Fibroblast of the aortic adventitia (primary cell): ENCODE measurements at places on chromosomes 2 and 18.
A peak's percentile ranks its signal among the peaks of the same experiment; 100 is the strongest.

GRCh38 chr2:12315224-12315623 lies 401.5 kb upstream of the TRIB2 start:
- no peak for DNase-seq

DNA sequence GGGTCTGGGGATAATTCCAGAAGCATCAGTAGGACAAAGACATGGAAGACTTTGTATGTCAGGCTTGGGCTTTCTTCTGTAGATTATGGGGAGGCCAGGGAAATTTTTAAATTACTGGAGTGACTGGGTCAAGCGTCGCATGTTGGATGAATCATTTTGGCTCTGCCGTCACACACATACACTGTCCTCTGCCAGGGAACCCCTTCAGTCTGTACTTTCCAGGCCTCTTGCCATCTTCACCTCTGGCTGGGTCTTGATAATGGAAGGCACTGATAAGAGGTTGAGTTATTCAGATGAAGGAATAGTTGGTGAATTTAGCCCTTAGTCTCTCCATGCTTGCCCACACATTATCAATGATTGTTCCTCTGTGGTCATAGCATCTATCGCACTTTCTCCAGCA lies 895.1 kb upstream of the CELF4 start:
- no peak for DNase-seq

- DNase-seq, result peak; percentile 23
These were observed 514 bp downstream of the BCL2L11 start for GRCh38 chr2:111121028-111121827.

DNA sequence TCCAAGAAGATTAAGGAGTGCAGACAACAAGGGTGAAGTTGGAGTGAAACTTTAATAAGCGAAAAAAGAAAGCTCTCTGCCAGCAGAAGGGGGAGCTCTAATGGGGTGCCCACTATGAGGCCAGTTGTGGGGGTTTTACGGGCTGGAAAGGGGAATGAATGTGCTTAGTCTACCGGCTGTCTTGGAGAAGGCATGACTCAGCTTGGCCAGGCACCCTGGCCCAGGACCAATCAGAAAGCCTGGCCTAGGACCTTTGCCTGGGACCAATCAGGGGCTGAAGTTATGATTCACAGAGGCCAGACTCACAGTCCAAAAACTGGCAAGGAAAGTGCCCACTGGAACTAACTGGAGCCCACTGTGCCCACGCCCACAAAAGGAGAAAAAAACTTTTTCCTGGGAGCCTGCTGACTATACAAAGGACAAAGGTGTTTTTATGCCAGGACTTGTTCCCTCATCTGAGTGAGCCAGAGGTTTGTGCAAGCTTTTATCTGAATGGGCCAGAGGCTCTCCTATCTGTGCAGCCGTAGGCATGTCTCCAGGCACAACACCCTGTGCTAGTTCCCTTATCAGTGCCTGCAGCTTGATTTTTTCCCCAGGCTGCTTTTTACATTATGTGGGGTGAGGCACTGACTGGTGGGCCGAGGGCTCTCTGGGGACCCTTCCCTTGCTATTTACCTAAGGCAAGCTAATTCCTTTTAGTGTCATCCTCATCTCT lies 18.6 kb downstream of the CMPK2 start:
- peak; percentile 80 for DNase-seq

DNA sequence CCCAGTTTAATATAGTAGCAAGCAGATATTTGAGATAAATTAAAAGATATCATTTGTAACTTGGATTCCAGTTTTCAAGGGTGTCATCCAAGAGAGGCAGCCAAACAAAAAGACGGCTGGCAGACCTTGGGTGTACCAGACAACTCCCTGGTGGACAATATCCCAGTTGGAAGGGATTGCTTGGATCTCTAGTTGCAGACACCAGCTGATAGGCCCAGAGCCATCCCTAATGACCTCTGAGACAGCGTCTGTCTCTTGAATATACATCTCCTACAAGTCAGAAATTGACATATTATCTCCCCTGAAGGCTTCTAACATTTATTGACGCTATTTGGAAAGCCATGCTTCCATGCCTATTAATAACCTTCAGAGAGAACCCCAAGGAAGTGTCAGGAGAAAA lies 67.7 kb downstream of the ACVR1 start:
- no peak for DNase-seq

DNA sequence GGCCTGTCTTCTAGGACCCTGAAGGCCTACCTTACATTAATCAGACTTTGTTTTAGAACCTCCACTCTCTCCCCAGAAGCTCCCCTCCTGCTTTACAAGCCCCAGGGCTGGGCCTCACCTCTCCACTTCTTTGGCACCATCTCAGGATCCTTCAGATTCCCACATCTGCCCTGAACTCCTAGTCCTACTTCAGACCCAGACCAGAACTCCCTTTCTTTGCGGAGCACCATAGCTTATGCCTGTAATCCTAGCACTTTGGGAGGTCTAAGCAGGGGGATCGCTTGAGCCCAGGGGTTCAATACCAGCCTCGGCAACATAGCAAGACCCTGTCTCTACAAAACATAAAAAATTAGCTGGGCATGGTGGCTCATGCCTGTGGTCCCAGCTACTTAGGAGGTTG lies 991 bp downstream of the CHCHD5 start:
- no peak for DNase-seq

- DNase-seq, result peak; percentile 64
These were observed 503.2 kb upstream of the FAM98A start for GRCh38 chr2:34102339-34102738.
